ENCODE measurements at places on chromosomes 16 and 17.

- DNase-seq: no peak
Observed at GRCh38 chr16:87295259-87295658, 21.9 kb downstream of the C16orf95 start.

DNA sequence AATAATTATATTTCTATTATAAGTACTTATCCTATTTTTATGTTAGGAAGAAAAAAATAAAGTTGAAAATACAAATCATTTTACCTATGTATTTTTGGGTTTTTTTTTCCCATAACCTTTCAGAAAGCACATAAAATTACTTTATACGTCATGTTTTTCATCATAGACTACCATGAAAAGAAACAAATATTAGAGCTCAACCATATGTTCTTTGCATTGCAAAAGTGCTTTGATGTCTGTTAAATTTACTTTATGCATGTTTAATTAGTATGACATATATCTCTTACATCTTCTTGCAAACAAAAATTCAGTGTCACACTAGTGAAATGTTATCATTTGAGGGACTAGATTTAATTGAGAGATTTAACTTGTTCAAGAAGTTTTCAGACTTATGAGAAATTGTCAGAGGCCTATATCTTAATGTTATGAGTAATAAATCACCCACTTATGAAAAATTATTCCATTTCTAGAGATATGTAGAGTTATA lies 24.0 kb downstream of the BRIP1 start:
- no peak for DNase-seq

GRCh38 chr16:66689282-66689681 lies 7.3 kb downstream of the CMTM4 start:
- no peak for DNase-seq

DNA sequence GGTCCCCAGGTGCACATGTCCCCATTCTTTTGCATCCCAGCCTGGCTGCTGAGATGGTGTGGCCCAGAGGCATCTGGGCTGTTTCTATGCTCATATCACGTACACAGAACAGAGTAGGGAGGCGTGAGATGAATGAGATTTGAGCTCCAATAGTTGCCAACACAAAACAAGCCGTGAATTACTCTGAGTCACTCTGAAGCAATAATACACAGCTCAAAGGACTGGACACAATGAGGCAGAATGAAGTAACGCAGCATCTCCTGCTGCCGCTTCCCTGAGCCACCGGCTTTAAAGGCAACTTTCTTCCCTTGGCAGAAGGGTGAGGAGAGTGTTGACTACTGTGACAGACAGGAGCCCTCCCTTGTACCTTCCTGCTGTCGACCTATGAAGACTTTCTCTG lies 33.9 kb upstream of the CLEC18B start:
- no peak for DNase-seq

GRCh38 chr16:71564335-71564967 lies 12.4 kb downstream of the TAT start:
- no peak for DNase-seq

GRCh38 chr17:8140065-8141029 lies 11.9 kb downstream of the PER1 start:
- no peak for DNase-seq

DNA sequence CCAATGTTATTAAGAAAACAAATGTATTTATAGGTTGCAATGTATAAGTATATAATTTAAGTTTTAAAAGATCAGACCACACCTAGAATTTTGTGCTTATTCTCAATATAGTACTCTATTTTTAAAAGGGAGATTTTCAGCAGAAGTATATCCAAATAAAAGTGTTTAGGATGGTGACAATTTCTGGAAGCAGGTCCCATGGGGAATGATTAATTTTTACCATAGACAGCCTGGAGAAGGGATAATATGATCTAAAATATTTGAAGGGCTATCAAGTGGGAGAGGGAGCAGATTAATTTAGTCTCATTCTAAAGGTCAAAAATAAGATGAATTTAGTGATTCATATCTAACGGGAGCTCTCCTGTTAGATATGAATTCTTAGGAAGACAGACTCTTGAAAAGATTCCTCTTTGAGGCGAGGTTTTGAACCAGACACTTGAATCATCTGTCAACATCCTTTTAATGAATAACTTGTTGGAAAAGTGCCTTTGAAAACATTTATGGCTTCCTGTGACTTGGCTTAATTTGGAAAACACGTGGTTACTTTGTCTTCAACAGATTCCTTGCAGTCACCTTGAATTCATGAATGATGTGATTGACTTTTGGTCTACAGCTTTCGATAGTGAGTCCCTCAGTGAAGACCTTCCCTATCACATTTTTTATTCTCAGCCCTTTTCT lies 29.3 kb upstream of the SMIM36 start:
- DNase-seq: no peak

DNA sequence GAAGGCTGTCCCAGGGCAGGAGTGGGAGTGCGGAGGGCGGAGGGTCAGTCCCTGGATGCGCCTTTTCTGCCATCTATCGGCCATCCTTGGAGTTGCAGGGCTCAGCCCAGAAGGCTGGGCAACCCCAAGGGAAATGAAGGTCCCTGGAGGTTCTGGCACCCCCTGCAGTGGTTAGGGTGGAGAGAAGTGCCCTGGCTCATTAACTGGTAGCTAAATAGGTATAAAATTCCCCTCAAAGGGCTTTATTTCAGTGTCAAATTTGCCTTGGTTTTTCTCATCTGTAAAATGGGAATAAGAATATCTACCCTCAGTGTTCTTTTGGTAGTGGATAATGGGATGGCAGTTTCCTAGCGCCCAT lies 22.4 kb downstream of the C17orf75 start:
- DNase-seq: peak; percentile 75

- no peak for DNase-seq
Observed at GRCh38 chr17:76427501-76428231, 25.3 kb downstream of the UBE2O start.

- DNase-seq: peak; percentile 78
Observed at GRCh38 chr17:50783193-50783660, 15.9 kb upstream of the ANKRD40CL start.

- no peak for DNase-seq
Observed at GRCh38 chr16:69924777-69925191, 26.4 kb upstream of the CLEC18A start.

DNA sequence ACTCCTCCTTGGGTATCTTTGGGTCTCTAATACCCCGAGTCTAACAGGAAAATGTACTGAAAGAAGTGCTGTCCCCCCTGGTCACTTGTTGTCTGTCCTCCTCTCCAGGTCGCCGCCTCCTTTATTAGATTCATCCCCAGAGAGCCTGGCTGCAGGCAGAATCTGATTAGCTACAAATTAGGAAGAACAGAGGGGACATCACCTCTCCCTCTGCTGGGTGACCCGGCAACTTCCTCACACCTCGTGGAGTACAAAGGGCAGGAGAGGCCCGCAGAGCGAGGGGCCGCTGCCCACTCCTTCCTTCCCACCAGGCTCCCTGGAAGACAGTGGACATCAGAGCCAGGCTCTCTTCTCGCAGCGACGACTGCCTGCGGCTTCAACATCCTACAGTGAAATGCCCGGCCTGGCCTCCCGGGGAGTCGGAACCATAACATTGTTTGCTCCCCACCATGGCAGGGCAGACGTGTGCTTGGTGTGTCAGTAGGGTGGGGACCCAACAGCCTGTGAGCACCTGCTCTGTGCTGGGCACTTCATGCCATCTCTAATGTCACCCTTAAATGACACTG lies 5.3 kb downstream of the CYB561 start:
- DNase-seq: no peak

- no peak for DNase-seq
Observed at GRCh38 chr16:8109510-8110369, 480.6 kb downstream of the TMEM114 start.

GRCh38 chr17:80586846-80587228 lies 42.2 kb downstream of the RPTOR start:
- DNase-seq: no peak

DNA sequence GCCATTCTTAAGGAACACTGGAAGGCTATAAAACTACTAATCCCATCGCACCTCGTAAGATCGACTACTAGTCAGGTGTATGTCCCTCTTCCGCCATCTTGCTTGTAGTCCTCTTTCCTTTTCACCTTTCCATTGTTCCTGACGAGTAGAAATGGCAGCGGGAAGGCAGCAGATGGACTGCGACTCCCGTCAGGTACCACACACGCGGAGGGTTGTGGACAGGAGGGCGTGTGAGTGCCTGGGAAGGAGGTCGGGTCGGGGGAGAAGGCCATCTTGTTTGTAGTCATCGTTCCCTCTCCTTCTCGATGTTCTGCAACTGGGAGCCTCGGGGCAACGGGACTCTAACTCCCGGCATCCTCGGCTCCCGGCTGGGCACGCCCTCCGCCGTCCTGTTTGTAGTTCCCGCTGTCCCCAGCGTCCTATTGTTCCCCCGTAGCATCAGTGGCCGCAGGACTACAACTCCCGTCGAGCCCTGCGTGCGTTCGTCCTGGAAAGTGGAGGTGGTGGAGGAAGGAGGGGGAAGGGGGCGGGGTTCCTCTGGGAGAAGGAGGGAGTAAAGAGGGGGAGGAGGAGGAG lies 324 bp upstream of the FBXL19 start:
- DNase-seq: peak; percentile 99

GRCh38 chr17:82873521-82873920 lies 33.7 kb upstream of the ZNF750 start:
- no peak for DNase-seq

DNA sequence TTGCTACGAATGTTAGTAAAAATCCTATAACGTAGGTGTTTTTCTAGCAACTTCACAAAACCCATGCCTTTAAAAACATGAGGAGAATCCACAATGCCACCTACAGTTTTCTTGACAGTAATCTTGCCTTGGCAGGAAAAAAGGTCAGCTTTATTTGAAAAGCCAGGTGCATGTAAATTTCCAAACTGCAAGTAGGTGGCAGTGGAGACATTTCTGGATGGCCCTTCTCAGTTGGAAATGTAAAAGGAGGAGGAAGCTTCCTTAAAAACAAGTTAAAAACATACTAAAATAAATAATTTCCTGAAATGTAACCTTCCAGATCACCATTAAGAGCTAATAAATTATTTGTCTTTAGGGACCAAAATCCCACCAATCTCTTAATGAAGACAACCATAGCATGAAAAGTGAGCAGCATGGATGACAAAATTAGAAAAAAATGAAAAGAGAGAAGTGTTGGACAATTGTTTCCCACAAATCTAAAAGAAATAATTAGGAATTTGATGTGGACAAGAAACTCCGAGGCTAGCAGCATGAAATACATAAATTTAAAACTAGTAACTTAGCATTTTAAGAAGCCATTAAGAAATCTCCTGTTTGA lies 152.2 kb downstream of the SNX11 start:
- no peak for DNase-seq

- no peak for DNase-seq
Observed at GRCh38 chr17:8143581-8144400, 8.4 kb downstream of the PER1 start.

DNA sequence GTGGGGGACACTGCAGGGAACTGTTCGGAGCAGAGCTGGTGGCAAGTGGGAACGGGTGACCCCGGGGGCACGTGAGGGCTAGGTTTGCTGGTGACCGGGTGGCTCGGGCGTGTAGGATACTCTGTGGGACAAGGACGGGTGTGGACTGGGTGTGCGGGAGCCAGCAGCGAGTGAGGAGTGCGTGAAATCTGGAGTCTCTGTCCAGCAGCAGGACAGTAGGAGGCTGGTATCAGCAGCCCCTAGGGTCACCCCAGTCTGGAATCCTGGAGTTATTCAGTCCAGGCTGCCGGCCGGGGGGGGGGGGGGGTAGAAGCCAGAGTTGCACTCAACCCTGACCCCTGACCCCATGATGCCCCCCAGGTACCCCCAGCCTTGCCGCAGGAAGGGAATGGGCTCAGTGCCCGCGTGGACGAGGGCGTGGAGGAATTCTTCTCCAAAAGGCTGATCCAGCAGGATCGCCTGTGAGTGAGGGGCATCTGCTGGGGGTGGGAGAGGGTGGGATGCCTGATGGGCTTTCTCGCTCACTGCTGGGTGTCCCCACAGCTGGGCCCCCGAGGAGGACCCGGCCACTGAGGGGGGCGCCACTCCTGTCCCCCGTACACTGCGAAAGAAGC lies 6.2 kb downstream of the ACD start:
- DNase-seq: no peak

DNA sequence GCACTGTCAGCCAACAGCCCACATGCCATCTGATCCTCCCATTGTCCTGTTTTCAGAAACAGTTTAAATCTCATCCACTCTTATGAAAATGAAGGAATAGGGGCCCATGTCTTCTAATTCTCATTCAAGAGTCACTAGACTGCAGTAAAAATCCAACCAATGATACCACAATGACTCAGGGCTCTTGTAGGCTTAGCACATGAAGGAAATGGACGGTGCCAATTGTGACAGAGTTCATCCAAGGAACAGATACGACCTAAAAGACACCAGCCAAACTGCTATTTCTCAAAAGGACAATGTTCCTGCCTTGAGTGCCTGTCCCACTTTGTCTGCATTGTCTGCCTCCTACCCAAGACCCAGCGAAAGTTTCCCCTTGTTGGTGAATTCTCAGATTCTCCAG lies 204.8 kb upstream of the COX10 start:
- DNase-seq: no peak

DNA sequence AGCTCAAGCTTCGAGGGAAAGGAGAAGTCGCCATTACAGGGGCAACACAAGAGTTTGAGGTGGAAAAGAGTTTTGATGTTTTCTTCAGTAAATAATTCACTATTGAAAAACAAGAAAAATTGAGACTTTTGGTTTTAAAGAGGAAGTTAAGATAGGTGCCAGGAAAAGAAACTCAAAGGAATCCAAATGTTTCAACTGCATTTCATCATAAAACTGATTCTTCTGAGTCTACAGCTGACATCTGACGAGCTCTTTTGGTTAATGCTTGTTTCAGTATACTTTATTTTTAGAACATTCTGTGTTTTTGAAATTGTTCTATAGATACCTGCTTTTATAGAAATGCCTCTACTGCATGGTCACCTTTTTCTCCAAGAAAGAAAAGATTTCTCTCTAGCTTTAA lies 54.0 kb downstream of the ERN1 start:
- no peak for DNase-seq

- DNase-seq: no peak
Observed at GRCh38 chr16:77169650-77170236, 21.2 kb upstream of the MON1B start.

GRCh38 chr16:54050459-54051210 lies 236.0 kb downstream of the IRX3 start:
- DNase-seq: no peak

GRCh38 chr17:7293816-7294613 lies 424 bp downstream of the YBX2 start:
- no peak for DNase-seq

DNA sequence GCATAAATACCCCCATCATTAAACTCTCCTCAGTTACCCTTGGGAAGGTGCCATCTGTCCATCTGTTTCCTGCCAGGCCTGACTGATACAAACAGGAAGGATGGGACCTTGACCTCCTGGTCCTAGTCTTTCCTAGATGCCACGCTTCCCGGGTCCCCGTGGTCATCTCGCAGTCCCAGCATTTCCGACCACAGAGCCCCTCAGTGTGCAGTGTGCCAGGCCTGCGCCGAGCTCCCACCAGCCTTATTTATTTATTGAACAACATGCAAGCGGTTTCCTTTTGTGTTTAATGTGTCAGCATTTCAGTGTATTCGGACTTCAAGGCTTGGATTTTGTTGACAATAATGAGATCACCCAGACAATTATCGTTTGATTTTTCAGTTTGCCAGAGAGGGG lies 45.6 kb upstream of the NKD1 start:
- DNase-seq: no peak

Measured in GM06990 (cell line).